SW 1271 (cell line): ENCODE measurements at places on chromosomes 7 and 10.

DNA sequence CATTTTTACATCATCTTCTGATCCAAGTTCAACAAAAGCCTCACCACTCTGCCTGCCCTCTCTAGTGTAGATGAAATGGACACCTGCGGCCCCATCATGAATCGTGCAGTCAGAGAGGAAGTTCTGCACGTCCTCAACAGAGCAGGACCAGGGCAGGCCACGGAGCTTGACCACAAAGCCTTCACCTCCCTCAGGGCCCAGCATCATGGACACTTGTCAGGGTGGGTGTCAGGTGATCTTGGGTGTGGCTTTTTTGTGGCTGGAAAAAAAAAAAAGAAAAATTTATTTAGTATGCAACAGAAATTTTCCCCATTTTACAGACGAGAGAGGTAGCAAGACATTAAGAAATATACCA is 16.2 kb downstream of the FXYD4 start:
- DNase-seq = no peak

- DNase-seq = no peak
Measured at GRCh38 chr10:121490871-121491519, 107.2 kb downstream of the FGFR2 start.

- DNase-seq = no peak
Measured at GRCh38 chr10:118871244-118871865, 116.6 kb upstream of the CACUL1 start.

- no peak for DNase-seq
Measured at GRCh38 chr10:44607116-44607515, 222.2 kb upstream of the CXCL12 start.

- DNase-seq = no peak
Measured at GRCh38 chr7:5225616-5226290, 35.7 kb downstream of the WIPI2 start.

GRCh38 chr7:19269301-19269700 is 124.1 kb upstream of the FERD3L start:
- no peak for DNase-seq
